ENCODE measurements at places on chromosomes 16 and 17.

- no peak for DNase-seq
Measured at GRCh38 chr16:56866955-56867830, 2.2 kb downstream of the SLC12A3 start.

- DNase-seq = no peak
Measured at GRCh38 chr16:556474-557173, 3.6 kb upstream of the PRR35 start.

DNA sequence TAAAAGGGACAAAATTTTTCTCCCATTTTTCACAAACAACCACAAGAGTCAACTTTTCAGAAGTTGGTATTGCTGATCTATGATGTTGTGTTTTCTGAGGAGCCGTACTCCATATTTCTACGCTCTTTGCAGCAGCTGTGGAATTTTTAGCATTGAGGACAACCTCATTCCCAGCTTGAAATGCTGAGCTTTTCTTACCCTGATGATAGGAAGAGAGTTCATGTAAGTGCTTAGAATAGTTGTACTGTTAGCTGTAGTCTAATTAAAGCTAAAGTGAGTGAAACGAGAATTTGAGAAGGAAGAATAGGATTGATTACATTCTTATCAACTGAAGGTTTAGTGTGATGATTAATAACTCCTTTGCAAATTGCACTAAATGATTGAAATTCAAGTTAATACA, 72.3 kb downstream of the NF1 start:
- DNase-seq = no peak

DNA sequence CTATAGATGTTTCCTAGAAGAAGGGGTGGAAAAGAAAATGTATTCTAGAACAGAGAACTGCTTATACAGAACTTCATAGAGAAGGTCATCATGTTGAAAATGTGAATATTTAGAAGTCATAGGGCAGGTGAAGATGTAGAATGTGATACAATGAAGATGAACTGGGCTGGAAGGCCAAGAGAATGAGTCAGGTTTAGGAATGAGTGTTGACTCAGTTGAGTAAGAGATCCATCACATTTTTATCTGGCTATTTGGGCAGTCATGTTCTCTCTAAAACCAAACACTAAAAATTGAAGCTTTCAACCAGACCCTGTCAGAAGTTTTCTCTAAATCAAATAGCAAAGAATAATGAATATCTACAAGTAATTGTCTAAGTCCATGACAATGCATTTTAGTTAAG, 660.5 kb downstream of the KCNJ2 start:
- DNase-seq = no peak

DNA sequence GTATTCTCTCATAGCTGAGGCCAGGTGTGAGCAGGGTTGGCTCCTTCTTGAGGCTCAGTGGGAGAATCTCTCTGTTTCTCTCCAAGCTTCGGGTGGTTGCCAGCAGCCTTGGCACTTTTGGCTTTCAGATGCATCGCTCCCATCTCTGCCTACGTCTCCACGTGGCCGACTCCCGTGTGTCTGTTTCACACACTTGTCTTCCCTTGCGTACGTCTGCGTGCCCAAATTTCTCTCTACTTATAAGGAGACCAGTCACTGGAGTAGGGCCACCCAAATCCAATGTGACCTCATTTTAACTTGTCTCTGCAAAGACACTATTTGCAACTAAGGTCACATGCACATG, 14.7 kb downstream of the OSBPL7 start:
- no peak for DNase-seq

- DNase-seq = no peak
Measured at GRCh38 chr17:79098282-79098867, 23.8 kb downstream of the ENGASE start.

DNA sequence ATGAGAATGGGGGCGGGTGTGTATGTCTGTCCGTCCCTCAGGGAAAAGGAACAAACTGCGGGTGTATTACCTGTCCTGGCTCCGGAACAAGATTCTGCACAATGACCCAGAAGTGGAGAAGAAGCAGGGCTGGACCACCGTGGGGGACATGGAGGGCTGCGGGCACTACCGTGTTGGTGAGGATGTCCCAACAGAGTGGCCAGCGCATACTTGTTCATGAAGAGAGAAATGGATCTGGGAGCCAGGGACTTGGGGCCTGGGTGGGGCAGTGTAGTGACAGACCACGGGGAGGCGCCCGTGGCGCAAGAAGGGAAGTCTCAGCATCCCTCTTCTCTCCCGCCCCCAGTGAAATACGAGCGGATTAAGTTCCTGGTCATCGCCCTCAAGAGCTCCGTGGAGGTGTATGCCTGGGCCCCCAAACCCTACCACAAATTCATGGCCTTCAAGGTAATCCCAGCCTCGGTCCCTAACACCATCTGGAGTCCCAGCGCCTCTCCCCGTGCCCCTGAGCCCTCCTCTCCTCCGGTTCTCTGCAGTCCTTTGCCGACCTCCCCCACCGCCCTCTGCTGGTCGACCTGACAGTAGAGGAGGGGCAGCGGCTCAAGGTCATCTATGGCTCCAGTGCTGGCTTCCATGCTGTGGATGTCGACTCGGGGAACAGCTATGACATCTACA, 3.5 kb upstream of the C17orf107 start:
- no peak for DNase-seq

GRCh38 chr17:30344283-30345088, 10.6 kb upstream of the TMIGD1 start:
- DNase-seq = no peak

- no peak for DNase-seq
Measured at GRCh38 chr17:27109346-27109745, 184.6 kb upstream of the WSB1 start.

DNA sequence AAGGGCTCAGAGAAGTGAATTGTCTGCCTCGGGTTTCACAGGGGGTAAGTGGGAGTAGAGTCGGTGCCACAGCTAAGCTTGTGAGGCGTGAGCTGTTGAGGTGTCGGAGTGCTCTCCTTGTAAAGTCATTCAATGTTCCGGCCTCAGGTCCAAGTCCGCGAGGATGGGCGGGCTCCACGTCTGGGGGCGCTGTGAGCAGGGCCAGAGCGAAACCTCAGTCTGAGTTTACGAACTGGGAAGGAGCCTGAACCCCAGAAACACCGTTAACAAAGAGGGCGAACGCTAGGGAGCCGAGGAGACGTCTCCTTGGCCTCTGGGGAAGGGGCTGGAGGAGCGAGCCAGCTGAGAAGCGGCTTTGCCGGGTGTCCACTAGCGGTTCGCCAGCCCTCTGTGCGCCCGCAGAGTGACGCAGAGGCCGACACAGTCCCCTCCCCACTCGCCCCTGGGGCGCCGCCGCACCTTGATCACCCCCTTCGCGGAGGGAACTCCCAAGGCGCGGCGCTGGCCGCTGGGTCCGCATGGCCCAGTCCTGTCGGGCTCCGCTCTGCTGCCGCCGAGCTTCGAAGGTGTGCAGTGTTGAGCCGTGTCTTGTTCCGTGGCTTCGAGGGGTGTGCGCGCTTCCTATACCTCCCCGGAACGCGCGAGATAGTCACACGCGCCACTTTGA, 4.9 kb downstream of the IRX3 start:
- DNase-seq = no peak

DNA sequence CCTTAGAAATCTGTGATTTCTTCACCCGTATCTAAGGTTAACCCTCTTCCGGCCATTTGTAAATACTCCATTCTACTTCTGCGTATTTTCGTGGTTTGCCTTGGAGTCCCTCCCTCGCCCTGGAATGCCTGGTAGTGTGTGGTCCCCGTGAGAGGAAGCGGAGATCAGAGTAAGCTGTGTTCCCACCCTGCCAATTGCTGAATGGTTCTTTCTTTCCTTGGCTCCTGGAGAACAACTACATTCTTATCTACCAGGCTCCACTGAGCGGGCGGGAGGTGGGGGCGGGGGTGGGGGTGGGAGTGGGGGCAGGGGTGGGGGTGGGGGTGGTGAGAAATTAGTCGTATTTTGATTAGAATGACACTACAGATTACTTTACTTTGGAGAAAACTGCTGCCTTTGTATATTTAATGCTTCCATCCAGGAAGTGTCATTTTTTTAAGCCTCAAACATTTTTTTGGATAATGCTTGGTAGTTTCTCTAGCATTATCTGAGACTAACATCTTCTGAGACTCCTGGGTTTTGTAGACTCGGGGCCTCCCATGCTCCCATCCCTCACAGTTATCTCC, 20.9 kb upstream of the FASN start:
- DNase-seq = no peak

DNA sequence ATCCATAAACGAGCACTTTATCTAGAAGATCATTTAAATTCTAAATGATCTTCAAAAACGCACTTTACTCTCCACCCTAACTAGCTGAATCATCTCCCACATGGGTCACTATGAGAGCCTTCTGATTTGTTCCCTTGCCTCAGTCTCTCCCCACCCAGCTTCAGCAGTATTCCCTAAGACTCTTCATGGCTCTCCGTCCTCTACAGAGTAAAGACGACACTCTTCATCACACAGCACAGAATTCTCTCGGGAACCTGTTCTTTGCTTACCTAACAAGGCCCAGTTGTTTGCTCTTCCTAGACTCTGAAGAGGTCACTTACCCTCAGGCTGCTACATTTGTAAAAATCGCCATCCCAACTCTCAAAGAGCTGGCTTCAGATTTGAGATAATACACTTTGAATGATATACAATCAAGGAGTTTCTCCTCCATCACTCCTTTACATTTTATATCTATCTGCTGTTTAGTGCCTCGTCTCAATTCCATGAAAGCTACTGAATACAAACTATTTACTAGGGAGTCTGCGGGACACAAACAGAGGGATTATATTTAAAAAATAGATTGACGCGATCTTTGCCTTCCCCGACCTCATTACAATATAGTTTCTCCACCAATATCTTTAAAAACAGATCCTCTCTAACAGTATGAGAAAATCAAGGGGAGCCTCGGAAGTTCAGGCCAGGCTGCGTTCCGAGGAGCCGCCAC, 511 bp upstream of the LIG3 start:
- DNase-seq = no peak

- DNase-seq = no peak
Measured at GRCh38 chr16:27489421-27489820, 60.3 kb downstream of the GTF3C1 start.

DNA sequence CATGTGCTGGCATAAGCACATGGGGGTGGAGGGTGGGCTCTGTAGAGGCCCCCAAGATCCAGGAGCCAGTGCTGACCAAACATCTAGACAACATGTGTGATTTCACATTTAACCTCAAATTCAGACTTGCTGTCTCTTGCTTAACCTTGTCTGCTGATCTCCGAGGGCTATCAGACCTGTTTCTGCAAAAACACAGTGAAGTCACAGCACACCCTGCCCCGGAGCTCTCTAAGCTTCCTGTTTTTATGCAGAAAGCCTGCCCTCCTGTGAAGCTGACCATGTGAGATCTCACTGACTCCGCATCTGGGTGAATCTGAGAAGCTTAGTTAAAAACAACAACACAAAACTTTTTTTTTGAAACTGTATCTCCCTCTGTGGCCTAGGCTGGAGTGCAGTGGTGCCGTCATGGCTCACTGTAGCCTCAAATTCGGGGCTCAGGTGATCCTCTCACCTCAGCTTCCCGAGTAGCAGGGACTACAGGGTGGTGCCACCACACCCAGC, 6.6 kb upstream of the DPEP2 start:
- DNase-seq = no peak

- no peak for DNase-seq
Measured at GRCh38 chr17:32222621-32223020, 43.0 kb upstream of the RHBDL3 start.

- DNase-seq = no peak
Measured at GRCh38 chr16:6967796-6968320, 364.8 kb upstream of the RBFOX1 start.

DNA sequence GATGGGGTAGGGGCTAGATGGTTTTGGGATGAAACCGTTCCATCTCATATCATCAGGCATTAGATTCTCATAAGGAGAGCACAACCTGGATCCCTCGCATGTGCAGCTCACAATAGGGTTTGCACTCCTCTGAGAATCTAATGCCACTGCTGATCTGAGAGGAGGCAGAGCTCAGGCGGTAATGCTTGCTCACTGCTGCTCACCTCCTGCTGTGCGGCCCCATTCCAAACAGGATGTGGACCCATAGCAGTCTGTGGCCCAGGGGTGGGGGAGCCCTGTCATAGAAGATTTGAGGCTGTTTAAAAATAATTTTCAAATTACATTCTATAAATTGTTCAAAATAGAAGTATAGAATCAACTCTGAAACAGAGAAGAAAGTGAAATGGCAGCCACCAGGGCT, 50.8 kb downstream of the PHKB start:
- DNase-seq = no peak

- no peak for DNase-seq
Measured at GRCh38 chr17:37300683-37301082, 75.1 kb upstream of the C17orf78 start.

DNA sequence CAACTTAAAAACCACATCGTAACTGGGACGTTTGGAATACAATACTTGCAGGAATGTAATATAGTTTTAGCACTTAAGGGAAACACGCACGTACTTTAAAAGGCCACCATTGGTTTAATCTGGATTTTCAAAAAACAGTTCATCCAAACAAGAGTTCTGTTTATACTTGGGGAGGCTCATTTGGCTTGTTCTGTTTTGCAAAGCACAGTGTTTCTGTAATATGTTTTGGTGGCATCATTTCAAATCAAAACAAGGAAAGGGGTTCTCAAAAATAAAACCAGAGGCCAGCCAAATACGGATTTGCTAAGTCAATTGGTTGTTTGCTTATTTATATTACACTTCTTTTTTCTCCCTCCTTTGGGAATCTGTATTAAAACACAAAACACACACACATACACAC, 656.1 kb upstream of the SOX9 start:
- DNase-seq = no peak
